T-helper 2 cell treated with Interferon-gamma antibody and Interleukin-4, amounts not matched to agents 5 μg/mL and 100 μg/mL, for 36 hours (primary cell): ENCODE measurements at places on chromosomes 12 and 14.

- DNase-seq: no peak
Measured at GRCh38 chr12:66823857-66824570, 145.1 kb upstream of the GRIP1 start.

- DNase-seq: no peak
Measured at GRCh38 chr12:26077915-26078702, 46.7 kb downstream of the BHLHE41 start.

DNA sequence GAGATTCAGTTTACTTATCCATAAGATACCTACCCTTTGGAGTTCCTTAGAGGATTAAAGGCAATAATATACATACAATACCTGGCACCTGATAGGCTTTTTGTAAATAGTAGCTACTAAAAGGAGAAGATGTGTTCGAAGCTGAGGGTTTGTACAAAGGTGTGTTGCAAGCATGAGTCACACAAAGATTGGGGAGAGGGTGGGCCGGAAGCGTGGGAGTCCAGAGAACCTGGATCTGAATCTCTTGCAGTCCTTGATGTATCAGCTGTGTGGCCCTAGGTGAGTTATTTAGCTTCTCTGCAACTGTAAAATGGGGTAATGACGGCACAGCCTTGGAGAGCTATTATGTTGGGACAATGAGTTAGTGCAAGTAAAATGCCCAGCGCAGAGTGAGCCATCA lies 61.6 kb upstream of the PSMC1 start:
- no peak for DNase-seq

DNA sequence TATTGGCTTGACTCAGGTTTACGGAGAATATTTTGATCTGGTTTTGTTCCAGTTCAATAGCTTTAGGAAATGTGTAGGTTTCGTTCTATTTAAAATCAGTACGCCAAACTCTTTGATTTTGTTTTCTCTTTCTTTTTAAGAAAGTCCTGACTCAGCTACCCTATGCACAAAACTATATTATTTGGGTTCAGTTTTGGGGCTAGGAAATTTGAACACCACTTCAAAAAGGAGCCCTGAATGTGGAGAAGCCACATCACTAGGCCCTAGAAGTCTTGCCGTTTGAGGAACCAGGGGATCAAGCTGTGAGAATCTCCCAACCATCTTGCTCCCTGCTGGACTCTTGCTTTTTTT lies 168.2 kb upstream of the BCL2L14 start:
- no peak for DNase-seq

DNA sequence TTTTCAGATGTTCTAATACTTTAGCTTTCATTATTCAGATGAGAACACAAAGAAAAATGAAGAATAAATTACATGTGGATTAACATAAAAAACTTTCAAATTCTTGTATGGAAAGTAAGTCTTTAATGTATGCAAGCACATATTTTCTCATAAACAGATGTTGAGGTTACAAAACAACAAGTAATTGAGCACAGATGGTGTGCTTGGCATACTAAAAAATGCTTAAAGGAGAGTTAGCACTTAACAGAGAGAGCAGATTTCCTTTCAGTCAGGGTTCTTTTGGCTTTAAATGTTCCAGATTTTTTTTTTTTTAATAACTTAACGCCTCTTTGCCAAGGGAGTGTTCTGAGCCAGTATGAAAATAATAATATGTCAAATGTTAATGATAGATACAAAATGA lies 96.0 kb downstream of the RASSF9 start:
- no peak for DNase-seq

DNA sequence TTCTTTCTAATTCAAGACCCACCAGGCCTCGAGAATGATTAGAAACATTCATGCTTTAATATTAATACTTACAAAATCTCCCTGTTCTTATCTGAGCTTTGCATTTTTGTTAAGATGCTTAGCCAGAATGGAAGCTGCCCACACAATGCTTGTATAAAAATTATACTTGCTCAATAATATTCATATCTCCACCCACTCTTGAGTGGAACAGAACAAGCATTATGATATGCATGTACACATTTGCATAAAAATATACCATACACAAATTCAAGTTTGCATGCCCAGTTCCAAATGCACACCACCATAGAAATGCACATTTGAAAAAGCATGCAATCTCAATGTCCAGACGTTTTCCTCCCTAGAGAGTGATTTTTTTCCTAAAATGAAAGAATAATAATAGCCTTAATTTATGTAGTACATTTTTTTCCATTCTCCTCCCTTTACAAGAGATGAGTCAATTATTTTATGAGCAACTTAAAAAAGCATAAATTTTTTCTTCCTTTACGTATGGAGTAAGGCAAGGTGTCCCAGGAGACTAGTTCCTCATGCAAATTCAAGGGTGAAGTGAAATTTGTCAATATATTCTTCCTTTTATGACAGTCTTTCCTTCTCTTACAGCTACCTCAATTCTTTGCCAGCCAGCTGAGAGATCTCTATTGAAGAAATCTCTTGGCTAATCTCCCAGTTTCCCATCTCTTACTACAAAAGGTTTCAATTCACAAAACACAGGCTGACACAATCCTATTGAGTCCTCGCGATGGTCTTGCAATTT lies 313.1 kb upstream of the GARIN6 start:
- DNase-seq: no peak

DNA sequence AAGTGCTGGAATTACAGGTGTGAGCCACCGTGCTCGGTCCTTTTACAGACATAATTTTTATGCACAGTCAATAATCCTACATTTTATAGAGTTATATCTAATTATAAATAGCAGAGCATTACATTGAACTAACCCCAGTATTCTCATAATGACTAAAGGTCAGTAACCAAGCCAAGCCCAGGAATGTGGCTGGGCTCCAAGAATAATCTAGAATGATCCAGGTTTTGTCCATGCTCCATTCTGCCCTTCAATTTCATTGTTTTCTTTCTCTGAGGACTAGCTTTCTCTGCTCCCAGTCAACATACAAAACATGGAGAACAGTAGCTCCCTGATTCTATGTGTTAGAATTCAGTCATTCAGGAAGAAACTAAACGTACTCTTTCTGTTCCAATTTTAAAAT lies 92.1 kb upstream of the KRR1 start:
- no peak for DNase-seq

- no peak for DNase-seq
Measured at GRCh38 chr12:53103860-53104305, 597 bp downstream of the SOAT2 start.

- no peak for DNase-seq
Measured at GRCh38 chr12:76871742-76872141, 7.1 kb downstream of the CSRP2 start.

DNA sequence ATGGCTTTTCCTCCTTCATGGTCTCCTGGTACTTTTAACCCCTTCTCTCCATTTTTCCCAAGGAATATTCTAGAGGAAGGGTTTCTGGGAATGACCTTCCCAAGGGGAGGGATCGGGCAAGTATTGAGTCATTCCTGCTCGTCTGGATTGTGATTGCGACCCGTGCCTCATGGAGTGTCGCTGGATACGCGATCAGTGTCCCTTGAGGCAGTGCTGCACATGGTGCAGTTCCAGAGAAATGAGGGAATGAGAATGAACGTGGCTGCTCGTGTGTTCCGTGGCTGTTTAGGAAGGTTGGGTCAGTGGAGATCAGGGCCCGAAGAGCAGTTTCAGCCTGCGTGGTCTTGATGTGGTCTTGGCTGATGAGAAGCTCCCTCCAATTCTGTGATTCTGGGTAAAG lies 234.4 kb downstream of the CACNA1C start:
- DNase-seq: no peak

GRCh38 chr14:23009483-23009938 lies 432 bp downstream of the C14orf93 start:
- no peak for DNase-seq

GRCh38 chr14:76881348-76881747 lies 55.1 kb downstream of the LRRC74A start:
- no peak for DNase-seq

- no peak for DNase-seq
Measured at GRCh38 chr12:88062474-88062873, 33.3 kb upstream of the C12orf50 start.

- no peak for DNase-seq
Measured at GRCh38 chr14:22526744-22527143, 62.3 kb downstream of the DAD1 start.

DNA sequence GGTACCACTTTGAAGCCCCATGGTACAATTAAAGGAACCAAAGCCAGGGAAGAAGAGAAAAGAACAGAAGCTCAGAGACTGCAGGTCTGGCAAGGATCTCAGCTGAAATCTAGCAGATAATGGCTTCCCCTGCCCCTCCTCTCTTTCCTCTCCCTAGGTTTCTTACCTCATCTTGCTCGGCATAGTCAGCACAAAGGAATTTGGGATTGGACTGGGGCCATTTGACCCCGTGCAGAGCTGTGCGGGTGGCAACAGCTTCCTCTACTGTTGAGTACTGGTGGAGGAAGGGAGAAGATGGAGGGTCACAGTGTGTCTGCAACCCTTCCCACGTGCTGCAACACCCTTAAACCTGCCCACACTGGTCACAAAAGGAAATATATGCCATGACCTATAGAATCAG lies 4.7 kb upstream of the CDH24 start:
- DNase-seq: no peak

- DNase-seq: no peak
Measured at GRCh38 chr12:51813931-51814310, 34.6 kb downstream of the FIGNL2 start.

- DNase-seq: no peak
Measured at GRCh38 chr14:31564194-31564593, 3.0 kb downstream of the NUBPL start.

DNA sequence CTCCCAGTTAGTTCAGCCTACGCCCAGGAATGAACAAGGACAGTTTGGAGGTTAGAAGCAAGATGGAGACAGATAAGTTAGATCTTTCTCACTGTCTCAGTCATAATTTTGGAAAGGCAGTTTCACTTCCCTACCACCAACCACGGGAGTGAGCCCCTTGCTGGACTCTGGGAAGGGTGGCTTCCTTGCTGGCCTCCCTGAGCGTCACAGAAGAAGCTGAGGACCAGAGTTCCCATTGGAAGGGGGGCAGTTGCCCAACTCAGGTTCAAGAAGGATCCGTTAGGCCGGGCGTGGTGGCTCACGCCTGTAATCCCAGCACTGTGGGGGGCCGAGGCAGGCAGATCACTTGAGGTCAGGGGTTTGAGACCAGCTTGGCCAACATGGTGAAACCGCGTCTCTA lies 106.2 kb upstream of the MAX start:
- DNase-seq: no peak

DNA sequence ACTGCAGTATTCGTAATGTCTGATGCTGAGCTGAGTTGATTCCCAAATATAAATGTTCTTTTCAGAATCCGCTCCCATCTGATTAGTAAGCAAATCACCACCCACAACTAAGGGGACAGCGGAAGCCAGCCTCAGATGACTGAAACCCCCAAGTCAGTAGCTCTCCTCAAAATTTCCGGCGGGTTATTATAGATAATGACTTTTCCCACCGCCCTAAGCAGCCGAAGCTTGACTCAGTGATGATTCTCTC lies 469 bp upstream of the LRFN5 start:
- no peak for DNase-seq

DNA sequence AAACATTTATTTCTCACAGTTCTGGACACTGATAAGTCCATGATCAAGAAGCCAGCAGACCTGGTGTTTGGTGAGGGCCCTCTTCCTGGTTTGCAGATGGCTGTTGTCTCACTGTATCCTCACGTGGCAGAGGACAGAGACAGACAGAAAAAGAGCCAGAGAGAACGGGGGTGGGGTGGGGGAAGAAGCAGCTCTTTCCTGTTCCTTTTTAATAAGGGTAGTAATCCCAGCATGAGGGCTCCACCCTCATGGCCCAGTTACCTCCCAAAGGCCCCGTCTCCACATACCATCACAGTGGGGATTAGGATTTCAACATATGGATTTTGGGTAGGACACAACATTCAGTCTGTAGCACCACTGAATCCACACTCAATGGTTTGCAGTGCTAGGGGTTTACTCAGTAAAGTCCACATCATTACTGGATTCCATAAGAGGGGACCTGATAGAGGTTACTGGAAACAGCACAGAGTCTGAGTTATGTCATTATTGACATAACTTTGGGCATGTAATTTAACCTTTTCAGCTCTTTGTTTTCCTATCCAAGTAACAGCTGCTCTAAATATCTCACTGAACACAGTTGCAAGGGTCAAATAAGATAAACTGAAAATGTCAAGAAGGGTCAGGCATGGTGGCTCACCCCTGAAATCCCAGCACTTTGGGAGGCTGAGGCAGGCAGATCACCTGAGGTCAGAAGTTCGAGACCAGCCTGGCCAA lies 53.2 kb downstream of the RPAP3 start:
- no peak for DNase-seq

DNA sequence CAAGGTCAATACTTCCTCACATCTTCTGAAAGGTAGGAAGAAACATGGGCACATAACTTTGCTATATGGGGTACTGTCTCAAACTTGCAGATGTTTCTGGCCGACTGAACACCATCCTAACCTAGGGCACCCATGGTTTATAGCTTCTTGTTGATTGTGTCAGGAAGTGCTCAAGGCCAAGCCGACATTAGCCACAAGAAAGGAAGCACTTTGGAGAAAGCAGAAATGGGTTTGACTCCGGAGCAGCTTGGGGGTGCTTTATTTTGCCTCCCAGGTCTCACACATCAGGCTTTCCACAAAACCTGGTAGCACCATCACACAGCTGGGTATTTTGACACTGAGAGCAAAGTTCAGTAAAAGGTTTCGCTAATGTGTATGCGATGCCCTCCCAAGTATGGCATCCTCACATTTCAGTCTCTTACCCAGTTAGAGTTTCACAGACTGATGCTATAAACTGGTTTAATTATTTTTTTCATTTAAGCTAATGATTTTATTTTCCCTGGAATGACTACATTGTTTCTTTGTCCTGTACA lies 25.2 kb upstream of the BHLHE41 start:
- no peak for DNase-seq

DNA sequence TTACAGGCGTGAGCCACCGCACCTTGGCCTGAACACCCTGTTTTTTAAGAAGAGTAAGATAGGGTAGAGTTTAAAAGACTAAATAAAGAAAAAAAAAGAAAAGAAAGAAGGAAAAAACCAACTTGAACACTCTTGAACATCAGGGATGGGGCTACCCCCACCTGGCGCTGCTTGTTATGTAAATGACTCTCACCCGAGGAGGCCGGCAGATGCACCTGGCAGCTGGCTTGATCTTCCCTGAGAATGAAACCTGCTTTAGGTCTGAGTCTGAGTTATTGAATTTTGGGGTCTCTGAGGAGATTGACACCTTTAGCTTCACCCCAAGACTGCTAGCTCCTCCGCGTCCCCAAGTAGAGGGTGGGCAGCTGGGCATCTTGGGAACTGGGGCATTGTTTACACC lies 15.5 kb upstream of the MEG3 start:
- no peak for DNase-seq

DNA sequence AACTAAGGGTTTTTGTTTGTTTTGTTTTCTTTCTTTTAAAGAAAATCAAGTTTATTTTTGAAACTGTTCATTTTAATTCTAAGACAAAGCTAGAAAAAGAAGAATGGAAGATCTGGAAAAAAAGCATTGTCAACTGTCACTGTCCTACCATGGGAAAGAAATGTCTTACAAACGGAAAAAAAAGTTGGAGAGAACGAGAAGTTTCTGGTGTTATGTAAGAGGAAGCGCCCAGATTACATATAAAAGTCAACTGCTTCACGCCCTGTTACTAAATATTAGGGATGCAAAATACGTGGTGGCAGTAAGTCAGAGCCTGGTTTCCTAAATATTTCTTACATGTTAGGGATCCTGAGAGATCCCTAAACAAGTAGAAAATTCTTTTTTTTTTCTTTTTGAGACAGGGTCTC lies 14.3 kb upstream of the FBXL14 start:
- no peak for DNase-seq
